ENCODE measurements at places on chromosomes 12 and 14.

GRCh38 chr14:102675396-102675795 lies 82.9 kb downstream of the RCOR1 start:
- DNase-seq: no peak

DNA sequence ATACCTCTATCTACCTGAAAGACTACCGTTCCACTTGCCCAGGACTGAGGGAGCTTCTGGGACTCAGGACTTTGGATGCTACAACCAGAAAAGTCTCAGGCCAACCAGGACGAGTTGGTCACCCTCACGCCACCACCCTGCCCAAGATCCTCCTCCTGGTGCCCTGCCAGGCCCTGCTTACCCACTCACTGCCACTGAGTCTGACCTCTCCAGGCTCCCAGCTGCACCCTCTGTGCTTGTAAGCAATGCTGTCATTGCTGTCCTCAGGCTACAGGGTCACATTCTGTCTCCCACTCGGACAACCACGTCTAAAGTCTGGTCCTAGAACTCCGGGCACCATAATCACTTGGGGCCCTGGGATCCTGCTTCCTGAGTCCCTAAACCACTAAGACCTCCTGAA lies 9.2 kb downstream of the TTC7B start:
- DNase-seq: no peak

- no peak for DNase-seq
Observed at GRCh38 chr12:71548893-71549292, 109.3 kb downstream of the LGR5 start.

- DNase-seq: no peak
Observed at GRCh38 chr12:7376196-7376595, 67.8 kb downstream of the CD163L1 start.

DNA sequence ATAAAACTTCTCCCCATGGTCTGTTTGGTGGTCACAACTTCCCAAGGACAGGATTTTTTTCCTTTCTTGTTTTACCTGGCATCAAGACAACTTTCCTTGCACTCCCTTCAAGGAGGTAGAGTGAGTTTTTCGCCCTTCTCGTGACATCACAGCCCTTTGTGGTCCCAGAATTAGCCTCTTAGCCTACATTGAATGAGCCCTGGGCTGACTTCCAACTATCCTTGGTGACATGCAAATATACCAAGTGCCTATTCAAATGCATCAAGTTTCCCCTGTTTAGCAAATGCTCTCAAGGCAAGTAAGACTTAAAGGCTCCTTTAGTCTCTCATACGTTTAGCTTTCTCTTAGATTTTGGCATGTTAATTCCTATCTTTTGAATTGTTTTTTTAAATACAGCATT lies 36.6 kb downstream of the TC2N start:
- DNase-seq: peak; percentile 35

DNA sequence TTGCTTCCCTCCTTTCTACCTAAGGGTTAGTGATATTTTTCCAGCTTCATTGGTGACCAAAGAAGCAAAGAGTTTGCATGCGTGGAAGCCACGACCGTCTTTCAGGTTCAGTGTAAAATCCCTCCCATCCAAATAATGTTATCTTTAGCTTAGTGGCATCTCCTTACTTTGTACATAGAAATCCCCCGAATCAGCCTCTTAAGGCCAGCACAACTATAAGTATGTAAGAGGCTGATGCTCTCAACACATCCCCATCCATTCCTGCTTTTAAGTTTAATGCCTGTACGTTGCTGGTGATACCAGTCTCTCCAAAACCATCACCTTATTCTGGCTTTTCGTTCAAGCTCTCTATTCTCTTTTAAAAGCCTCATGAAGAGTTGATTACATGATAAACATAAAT lies 14.6 kb downstream of the CDKN1B start:
- DNase-seq: no peak

DNA sequence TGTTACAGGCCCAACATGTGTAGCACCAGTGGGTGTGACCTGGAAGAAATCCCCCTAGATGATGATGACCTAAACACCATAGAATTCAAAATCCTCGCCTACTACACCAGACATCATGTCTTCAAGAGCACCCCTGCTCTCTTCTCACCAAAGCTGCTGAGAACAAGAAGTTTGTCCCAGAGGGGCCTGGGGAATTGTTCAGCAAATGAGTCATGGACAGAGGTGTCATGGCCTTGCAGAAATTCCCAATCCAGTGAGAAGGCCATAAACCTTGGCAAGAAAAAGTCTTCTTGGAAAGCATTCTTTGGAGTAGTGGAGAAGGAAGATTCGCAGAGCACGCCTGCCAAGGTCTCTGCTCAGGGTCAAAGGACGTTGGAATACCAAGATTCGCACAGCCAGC lies 8.6 kb downstream of the BCL2L14 start:
- no peak for DNase-seq

GRCh38 chr12:102726686-102727085 lies 190.4 kb downstream of the PAH start:
- DNase-seq: no peak

GRCh38 chr12:15322164-15323061 lies at the start of gene PTPRO:
Gene PTPRO (plus strand): TSS chr12:15322508.
- no peak for DNase-seq

DNA sequence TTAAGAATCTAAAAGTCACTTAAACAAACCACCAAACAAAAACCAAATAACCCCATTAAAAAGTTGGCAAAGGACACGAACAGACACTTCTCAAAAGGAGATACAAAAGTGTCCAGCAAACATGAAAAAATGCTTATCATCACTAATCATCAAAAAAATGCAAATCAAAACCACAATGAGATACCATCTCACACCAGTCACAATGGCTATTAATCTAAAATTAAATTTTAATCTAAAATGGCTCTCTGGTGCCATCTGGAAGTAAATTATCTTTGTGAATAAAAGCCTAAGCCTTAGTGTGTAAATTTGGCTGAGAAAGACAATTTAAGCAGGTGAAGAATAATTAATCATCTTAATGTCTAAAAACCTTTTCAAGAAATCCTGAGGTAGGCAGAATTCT lies 204.5 kb upstream of the PPFIA2 start:
- DNase-seq: no peak
